ENCODE measurements at places on chromosomes 2 and 18.

GRCh38 chr2:216574046-216574445 lies 59.2 kb upstream of the IGFBP2 start:
- no peak for DNase-seq

- DNase-seq = no peak
Observed at GRCh38 chr2:216619411-216620393, 13.5 kb upstream of the IGFBP2 start.

- no peak for DNase-seq
Observed at GRCh38 chr2:105391763-105392662, 6.8 kb downstream of the FHL2 start.

DNA sequence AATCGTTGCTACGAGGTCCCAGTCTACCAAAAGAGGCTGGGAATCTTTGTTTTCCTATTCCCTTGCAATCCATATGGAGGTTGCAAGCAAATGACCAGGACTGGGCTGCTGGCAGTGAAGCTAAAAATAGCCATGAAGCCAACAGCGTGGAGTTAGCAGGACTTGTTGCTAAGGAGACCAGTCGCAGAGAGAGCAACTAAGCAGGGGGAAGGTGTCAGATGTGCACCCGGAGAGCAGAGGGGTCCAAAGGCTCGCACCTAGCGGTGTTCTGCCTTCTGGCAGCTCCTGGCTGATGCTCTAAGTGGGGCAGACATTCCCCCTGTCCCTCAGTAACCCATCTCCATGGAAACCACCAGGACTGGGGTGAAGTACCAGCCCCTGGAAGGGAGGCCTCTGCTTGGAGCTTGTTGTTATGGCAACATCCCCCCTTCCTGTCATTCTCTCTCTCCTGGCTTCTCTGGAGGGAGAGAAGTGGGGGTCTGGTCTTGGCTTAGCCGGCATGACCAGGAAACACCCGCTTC lies 84.6 kb downstream of the DNMT3A start:
- DNase-seq = no peak

DNA sequence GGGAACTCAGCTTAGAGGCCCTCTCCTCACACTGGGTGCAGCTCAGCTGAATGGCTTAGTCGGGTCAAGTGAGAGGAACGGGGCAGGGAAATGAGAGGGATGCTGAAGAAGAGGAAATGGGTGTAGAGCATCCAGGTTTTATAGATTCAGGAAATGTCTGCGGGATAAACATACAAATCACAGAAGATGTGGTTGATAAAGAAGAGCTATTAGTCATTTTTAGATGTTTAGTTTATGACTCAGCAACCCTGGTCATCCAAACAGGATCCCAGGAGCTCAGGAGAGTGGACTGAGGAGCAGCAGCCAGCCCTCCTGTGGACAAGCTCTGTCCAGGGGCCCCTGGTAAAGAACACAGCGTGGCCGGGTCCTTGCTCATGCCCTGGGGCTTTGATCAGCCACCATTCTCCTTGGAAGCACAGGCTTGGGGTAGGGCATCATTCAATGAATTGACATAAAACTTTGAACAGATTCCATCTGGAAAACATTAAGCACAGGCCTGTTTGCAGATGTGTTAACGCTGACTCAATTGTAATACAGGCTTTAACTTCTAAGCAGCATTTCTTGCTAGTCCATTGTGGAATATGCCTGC lies 83.0 kb downstream of the NPAS2 start:
- no peak for DNase-seq

- DNase-seq = no peak
Observed at GRCh38 chr2:143433251-143433650, 304.0 kb downstream of the ARHGAP15 start.

- no peak for DNase-seq
Observed at GRCh38 chr2:65033178-65033577, 23.0 kb upstream of the CEP68 start.

DNA sequence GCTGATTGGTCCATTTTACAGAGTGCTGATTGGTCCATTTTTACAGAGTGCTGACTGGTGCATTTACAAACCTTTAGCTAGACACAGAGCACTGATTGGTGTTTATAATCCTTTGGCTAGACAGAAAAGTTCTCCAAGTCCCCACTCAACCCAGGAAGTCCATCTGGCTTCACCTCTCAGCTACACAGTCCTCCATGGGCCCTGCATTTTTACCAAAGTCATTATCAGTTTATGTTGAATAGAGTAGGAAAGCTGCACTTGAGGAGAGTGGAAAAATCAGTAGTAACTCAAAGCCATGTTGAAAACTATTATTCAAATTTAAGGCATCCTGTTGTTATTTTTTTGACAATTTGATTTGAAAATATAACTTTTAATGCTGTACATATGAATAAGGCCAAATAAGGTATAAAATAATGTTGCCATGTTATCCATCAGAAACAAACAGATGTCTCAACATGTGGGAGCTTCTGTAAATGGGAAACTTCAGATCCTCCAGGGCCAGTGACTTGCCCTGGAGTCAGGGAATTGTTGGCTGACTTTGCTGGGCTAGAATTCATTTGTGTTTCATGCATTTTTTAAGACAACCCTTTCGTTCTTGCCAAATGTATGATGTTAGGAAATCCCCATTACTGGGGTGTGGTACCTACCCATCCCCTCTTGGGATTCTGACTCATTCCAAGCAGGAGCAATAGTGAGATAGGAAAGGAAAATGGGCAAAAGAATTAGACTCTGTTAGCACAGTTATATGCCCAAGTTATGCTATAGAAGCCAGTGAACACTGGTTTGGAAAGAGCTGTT lies 37.8 kb upstream of the CCDC195 start:
- DNase-seq = no peak

GRCh38 chr2:157174321-157174720 lies 83.2 kb upstream of the GALNT5 start:
- no peak for DNase-seq

GRCh38 chr2:180753809-180754761 lies 226.3 kb upstream of the UBE2E3 start:
- no peak for DNase-seq

- no peak for DNase-seq
Observed at GRCh38 chr2:241535871-241536655, 22.5 kb upstream of the BOK start.

DNA sequence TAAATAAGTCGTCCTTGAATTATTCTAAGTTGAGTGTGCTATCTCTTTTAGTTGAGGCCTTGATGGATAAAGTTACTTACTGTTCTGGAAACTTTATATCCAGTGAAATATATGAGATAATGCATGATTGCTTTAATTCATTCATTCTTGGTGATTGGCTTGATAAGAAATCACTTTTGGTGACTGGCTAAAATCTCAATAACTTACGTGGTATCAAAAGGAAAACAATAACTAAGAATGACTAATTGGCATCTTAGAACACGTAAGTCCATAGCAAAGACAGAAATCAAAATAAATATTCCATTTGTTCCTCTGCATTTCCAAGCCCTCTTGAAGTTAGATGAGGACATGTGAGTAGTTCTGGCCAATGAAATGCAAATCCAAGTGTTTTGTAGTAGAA lies 251.6 kb downstream of the NUP35 start:
- DNase-seq = no peak

DNA sequence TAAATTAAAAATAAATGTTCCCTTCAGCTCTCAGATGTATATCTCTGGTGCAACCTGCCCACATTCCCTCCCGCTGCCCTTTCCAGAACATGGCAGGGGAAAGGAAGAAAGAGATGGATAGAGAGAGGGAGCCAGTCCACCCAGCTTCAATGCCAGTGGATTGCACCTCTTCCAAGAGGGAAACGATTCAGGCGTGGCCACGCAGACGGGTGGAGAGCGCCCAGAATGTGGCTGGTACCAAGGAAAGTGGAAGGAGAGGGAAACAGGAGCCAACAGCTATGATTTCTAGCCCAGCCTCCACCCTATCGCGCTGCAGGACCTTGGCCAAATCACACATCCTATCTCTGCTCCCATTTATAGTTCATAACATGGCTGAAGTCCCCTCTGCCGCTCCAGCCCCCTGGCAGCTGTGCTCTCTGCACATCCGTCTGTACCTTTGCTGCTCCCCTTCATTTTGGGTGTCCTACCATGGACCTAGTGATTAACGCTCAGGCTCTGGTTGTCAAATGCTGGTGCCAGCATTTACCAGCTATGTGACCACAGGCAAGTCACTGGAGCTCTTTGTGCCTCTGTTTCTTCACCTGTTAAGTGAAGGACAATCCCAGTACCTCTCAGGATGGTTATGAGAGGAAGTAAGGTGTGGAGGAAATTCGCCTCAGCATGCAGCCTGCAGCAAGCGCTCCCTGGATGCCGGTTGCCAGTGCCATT lies 66.5 kb downstream of the SFXN5 start:
- no peak for DNase-seq

- DNase-seq = no peak
Observed at GRCh38 chr2:11483806-11484617, 18.1 kb upstream of the E2F6 start.

DNA sequence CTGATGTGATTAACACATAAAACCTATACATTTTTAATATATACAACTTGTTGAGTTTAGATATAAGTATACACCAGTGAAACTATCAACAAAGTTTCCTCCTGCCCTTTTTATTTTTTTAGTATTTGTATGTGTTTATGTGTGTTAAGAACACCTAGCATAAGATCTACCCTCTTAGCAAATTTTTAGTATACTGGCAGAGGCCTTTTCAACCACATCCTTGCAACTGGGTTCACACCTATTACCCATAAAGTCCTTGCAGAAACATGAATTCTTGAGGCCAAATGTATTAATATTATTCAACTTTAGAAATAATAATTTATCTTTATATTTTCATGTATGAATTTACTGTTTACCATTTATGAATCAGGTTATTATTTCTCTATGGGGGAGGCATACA lies 119.7 kb upstream of the CRIM1 start:
- peak; percentile 9 for DNase-seq

DNA sequence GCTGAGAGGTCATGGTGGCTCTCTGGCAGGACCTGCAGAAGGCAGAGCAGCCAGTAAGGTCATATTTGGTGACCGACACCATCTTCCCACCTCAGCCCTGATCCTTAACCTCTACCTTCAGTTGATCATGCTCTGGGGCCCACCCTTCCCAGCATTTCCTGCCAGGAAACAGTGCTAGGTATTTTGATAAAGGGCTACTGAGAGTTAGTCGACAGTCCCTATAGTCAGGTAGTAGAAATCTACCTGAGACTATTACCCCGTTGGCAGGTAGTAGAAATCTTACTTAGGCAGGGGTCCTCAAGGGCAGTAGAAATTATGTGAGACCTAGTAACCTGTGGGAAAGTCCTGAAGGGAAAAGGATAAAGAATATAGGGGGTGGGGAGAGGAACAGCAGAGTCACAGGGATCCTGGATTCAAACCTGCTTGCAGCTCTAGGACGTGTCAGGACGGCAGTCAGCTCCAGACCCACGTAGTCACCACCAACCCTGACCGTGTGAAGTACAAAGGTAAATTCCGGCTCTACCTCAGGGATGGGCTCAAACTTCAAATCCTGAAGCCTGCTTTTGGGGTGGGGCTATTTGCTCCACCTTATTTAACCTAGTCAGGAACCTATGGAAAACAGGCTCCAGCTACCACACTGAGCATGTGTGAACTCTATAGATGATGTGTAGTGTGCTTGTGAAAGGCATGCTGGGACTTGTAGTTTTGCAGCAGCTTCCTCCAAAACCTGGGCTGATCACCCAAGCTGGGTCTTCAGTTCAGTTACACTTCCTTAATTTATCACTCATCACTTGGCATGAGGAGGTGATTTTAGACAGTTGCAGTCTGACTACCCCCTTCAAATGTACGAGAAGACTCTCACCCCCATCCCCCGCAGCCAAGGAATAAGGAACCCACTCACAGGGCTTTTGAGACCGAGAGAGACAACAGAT lies at the start of gene DQX1:
Gene DQX1, minus strand, starts transcription at position 515 of the 932 bp plus-strand sequence. Its CDS starts 502 bp downstream, at position 13.
- DNase-seq = peak; percentile 26

GRCh38 chr18:77870199-77870598 lies 620.6 kb downstream of the GALR1 start:
- DNase-seq = no peak

DNA sequence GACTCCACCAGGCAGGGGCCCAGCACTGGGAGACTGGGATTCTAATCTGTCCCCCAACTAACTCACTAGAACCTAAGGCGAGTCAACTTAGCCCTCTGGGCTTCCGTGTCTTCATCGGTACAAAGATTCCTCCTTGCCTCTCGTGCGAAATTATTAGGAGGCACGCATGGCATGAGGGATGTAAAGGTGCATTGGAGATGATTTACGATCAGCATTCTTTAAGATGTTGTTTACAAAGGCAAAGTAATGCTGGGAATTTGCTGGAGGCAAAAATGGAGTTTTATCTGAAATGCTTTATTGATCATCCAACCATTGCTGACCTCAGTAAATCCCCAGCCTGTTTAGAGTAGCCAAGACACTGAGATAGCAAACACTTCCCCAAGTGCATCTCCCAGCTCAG lies 171.8 kb upstream of the KLHL29 start:
- DNase-seq = no peak

GRCh38 chr18:75574187-75574586 lies 146.7 kb upstream of the SMIM21 start:
- DNase-seq = no peak

DNA sequence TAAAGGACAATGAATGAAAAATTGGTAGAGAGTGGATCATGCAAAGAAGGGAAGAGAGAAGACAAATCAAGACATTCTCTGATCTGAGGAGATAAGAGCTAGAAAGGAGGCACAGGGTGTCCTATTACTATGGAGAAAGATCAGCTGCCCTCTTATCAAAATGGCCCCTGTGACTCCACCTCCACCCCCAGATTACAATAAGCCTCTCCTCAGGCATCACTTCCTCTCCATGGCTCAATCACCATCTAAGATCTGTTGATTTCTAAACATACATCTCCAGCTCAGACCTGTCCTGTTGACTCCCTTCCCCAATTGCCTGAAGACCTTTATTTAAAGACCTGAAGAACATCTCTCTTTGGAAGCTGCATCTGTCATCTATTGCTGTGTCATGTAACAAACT lies 43.2 kb downstream of the SP100 start:
- DNase-seq = no peak

DNA sequence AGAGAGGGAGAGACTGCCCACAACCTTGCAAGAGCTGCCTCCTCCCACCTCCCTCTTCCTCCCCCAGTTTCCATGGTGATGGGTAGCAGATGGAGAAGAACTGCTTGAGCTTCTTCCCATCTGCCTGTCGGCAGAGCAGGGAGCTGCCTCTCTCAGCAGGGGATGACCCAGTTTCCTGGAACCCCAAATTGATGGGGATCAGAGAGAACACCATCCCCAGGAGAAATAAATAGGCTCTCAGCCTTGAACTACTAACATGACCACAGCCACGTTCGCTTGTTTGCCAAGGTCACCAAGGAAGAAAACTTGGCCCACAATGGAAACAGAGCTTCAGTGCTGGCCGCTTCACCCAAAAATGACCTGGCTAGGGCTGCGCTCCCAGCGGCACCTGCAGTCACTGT lies 82.2 kb downstream of the ADD2 start:
- no peak for DNase-seq

Measured in CD4-positive, alpha-beta T cell treated with Interleukin-15 for 4 hours (primary cell).